ENCODE measurements at places on chromosomes 12 and 14.
A peak's percentile ranks its signal among the peaks of the same experiment; 100 is the strongest.

- peak; percentile 55 for DNase-seq
Observed at GRCh38 chr14:21039585-21040369, 2.4 kb upstream of the RNASE7 start.

DNA sequence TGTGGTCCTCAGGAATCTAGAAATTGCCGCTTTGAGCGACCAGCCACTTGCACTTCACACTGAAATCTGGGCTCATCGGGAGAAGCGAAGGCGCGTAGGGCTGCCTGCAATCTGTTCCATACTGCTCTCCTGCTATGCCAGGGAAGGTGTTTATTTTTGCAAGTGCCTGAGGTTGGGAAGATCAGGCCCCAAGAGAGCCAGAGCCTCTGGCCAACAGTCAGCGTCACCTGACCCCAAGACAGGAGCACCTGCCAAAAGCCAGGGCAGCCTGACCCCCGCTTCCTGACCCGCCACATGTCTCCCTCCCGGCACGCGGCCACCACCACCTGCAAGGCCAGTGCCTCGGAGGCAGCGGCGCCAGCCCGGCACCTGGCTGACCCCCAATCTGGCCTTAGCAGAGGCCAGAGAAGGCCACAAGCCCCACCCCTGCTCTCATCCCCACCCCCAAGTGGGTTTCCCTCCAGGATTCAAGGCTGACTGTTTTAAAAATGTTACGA, 94.4 kb downstream of the CHGA start:
- no peak for DNase-seq

GRCh38 chr12:94951071-94951934, 52.2 kb downstream of the NDUFA12 start:
- no peak for DNase-seq

DNA sequence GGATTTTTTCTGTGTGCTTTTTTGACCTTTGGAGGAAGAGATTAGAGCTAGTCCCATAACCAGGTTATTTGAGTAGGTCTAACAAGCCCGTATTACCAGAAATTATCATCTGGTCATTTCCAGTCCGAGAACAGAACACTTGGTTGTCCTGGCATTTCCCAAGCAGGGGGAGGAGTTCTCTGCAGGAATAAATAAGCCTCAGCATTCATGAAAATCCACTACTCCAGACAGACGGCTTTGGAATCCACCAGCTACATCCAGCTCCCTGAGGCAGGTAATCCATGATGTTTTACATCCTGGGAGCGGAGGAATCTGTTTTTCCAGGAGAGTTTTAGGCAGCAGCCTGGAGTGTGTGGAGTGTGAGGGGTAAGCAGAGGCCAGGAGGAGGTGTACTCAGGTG, at the start of gene SERPINA3:
TSS of gene SERPINA3 (plus strand) at position 218 of the 400 bp plus-strand sequence. CDS start 2,051 bp downstream, outside the sequence.
- DNase-seq: no peak

DNA sequence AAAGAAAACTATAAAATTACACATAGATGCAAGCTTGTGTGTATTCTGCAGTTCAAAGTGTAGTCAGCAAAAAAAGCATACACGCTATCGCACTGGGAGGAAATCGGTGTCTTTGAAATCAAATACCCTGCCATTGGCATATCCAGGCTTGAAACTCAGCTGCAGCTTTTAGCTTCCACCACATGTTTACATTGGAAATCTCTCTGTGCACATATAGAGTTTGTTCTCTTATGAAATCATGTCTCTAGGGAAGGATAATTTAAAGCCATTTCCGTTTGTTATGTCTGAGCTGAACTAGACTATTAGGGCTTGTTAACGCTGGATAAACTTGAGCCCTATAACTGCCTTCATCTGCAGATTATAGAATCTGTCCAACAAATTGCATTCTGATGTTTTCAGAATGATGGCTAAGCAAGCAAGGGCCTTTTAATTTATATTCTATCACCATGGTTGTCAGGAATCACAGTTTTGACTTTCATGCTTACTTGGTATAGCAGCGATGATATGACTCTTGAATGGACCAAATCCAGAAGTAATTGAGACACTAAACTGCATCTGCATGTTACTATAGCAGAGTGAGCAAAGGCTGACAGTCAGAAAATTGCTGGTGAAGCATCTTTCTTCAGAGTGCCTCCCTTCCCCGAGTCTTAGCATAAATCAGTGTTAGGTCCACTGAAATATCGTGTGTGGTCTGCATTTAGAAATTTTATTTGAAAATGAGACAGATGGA, 442.8 kb downstream of the ZFP36L1 start:
- DNase-seq: no peak

GRCh38 chr14:69666112-69666511, 54.7 kb downstream of the SUSD6 start:
- no peak for DNase-seq

- DNase-seq: peak; percentile 55
Observed at GRCh38 chr12:22792138-22792537, 167.2 kb downstream of the ETNK1 start.

Data from kidney tubule cell (primary cell).